M059J (cell line): ENCODE measurements at places on chromosomes 16 and 17. TPM values are rescaled to one million over a fixed set of nuclear protein-coding genes. Genes with fewer than 3 reads are reported as not detected.

Gene FA2H
- not detected in 2 replicates for total RNA-seq

Gene ELOB
- total RNA-seq = 351 and 758 TPM in 2 replicates

Gene GRAPL
- total RNA-seq = not detected in 2 replicates

Gene SARM1
- total RNA-seq = 4.0 and 6.4 TPM in 2 replicates

Gene FAM83G
- 6.5 and 15.0 TPM in 2 replicates for total RNA-seq
